Activated naive CD4-positive, alpha-beta T cell treated with anti-CD3 and anti-CD28 coated beads for 36 hours (primary cell): ENCODE measurements at places on chromosomes 13 and 19. TPM values are rescaled to one million over a fixed set of nuclear protein-coding genes. Genes with fewer than 3 reads are reported as not detected.

Gene CCDC169
- total RNA-seq = 0.50 TPM

Gene EHD2
- 0.27 TPM for total RNA-seq

Gene NCCRP1
- total RNA-seq = not detected

Gene POSTN
- not detected for total RNA-seq

Gene GAS6
- total RNA-seq = 1.7 TPM

Gene ZNF208
- total RNA-seq = 1.7 TPM

GRCh38 chr19:49549045-49549444, 21.2 kb downstream of the RCN3 start:
- no peak for DNase-seq

DNA sequence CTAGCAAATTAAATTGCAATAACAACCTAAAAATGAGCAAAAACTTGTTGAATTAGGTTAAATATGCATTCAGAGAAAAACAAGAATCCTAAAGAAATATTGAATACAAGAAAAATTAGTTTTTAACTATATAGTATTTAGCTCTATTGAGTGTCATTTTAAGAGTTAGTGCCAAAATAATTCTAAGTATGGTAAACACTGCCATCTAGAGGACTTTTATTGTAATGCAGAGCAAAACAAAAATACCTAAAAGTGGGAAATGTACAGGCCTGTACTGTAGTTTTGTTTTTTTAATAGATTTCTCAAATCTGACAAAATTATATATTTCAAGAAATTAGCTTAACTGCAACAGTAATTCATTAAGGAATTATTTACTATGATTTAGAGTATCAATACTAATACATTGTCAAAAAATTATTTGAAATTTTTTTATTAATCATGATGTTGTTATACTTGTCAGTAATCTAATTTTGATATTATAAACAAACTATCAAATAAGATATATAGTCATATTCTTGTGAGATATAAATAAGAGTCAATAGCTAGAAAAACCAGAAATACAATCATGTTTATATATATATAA, 8.2 kb upstream of the PCDH9 start:
- no peak for DNase-seq

DNA sequence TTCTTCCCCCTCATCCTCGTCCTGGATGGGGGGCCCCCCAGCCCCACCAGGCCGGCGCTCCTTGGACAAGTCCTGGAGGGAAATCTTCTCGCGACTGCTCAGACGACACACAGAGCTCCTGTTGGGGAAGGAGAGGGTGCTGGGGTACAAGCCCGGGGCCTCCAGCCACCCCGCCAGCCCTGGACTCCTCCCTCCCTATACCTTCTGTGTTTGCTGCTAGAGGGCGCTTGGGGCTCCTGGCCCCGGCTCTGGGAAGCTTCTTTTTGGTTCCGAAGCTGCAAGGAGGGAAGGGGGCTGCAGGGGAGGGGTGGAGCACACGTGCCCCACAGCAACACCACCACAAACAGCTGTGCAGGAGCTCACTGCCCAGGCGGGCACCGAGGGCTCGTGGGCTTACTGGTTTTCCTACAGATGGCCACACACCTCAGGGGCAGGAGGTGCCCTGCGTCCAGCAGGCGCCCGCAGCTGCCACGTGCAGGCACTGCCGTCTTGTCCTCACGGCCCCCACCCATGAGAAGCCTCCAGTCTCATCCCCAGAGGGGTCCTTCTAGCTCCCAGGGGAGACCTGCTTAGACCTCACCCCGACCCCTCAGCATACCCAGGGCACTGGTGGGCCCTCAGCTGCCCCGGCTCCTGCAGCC, 20.5 kb downstream of the EPS8L1 start:
- no peak for DNase-seq

DNA sequence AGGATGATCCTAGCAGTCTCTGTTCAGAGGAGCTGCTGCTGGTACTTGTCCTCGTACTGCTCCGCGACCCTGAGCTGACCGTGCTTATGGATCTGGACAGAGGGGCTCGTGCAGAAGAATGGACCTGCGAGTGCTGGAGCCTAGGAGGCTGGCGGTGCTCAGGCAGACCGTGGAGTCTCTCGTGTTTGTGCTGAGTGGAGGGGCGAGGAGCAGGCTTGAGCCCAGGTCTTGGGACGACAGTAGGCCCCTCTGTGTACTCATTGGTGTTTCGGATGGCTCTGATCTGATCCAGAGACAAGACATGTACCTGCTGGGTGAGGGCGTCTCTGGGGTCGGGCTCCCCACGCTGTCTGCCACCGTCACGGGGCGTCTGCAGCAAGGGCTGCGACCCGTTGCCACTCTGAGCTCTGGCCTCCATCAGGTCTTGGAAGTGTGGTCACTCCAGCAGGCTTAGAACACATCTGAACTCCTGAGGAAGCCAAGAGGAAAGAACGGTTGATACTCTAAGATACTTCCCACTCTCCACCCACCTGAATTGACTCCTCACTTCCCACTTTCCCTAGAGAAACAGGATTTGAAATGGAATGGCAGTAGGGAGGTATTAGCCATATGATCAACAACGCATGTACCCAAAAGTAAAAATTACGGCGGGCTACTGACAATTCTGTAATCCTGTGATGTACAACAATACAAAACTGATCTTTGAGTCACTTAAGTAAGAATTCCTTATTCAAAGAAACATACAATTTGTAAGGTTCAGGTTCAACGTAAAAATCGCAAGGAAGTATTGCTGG, 3.4 kb downstream of the SPRY2 start:
- DNase-seq = no peak

GRCh38 chr19:1282588-1283206, 3.0 kb upstream of the EFNA2 start:
- DNase-seq = no peak

DNA sequence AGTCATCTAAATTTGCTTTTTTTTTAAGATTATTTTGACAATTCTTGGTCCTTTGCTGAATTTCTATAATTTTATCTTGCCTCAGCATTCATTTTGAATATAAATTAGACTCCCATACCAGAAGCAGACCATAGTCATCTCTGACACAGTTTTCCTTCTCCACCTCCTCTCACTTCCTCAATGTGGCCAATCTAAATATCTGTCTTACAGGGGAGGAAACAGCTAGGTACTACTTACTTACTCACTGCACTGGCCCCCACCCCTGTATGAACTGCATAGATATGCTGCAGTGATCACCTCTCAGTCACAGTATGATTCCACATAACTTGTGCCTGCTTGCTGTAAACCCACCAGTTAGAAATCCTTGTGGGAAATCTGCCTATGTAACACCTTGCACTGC, 665.6 kb downstream of the FGF9 start:
- DNase-seq = no peak

DNA sequence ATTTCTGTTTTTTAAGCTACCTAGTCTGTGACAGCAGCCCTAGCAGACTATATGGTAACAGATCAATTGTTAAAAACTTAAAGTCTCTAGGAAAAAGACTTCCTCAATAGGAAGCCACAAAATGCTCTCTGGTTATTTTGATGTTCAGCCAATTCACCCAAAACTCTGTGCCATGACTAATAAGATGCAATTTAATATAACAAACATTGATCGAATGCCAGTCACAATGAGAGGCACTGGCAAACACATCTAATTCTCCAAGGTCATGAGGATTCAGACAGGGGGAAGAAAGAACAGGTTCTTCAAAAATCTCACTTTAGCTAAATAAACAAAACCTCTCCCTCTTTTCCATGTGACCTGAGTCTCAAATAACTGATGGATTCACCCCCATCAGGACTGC, 107.5 kb downstream of the SUCLA2 start:
- no peak for DNase-seq

- DNase-seq = no peak
Measured at GRCh38 chr19:8250596-8250995, 41.4 kb downstream of the CERS4 start.

- peak; percentile 61 for DNase-seq
Measured at GRCh38 chr19:8517551-8518442, 3.8 kb upstream of the ZNF414 start.

DNA sequence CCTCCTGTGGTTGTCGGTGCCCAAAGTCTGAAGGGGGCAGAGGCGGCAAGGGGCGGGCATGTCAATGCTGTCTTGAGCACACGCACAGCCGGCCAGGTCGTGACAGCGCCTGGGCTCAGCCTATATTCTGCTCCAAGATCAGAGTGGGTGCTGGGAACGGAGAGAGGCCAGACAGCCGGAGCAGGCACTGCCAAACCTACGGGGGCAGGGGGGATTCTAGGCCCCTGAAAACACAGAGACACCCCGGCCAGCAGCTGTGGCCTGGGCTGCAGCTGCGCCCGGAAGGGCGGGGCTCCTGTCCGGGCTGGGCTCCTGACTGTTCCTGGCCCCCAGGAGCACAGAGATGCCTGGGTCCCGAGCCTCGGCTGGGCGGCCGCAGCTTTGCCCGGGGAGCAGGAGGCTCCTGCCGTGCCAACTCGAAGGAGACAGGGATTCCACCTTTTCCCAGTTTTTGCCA, 2662.9 kb upstream of the PCDH20 start:
- no peak for DNase-seq

- peak; percentile 100 for DNase-seq
Measured at GRCh38 chr19:38849860-38850435, at the start of gene HNRNPL. TSS of gene HNRNPL (minus strand) at chr19:38849986. CDS start at chr19:38849966, 20 bp downstream.

GRCh38 chr19:4448147-4448985, 9.2 kb downstream of the UBXN6 start:
- no peak for DNase-seq

- no peak for DNase-seq
Measured at GRCh38 chr19:12155324-12155860, 1.1 kb downstream of the ZNF625 start.

GRCh38 chr13:99327126-99327525, 19.9 kb upstream of the GPR183 start:
- no peak for DNase-seq

DNA sequence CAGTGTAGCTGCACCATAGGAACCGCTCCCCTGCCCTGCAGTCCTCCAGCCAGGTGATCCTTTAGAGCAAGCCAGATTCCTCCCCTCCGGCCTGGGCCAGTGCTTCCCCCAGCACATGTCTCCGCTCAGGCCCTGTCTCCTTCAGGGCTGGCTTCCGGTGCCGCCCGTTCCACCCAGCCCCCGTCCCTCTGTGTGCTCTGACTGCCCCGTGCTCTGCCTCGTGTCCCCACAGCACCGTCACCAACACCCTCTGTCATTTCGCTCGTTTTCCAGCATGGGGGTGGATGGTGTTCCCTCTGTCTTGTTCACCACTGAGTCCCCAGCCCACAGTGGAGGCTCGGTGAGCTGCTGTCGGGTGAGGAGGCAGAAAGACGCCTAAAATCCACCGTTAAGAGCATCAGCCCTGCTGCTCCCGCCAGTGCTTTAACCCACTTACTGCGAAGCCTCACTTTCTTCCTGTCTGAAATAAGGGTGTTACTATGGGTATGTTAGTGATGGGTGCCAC, 54.5 kb downstream of the TSSK6 start:
- peak; percentile 78 for DNase-seq

DNA sequence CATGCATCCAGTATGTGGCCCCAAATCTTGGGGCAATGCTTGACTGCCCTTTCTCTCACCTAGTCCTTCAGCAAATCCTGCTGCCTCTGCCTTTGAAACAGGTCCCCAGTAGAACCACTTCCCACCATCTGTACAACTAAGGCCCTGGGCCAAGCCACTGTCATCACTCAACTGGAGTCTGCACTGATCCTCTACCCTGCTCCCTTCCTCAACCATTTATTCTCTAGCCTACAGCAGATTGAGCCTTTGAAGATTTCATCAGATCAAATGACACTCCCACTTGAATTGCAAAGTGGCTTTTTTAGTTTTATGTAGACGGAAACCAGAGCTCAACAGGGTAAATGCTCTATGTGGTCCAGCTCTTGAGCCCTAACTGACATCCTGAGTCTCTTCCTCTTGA, 43.5 kb downstream of the ATP8A2 start:
- no peak for DNase-seq

DNA sequence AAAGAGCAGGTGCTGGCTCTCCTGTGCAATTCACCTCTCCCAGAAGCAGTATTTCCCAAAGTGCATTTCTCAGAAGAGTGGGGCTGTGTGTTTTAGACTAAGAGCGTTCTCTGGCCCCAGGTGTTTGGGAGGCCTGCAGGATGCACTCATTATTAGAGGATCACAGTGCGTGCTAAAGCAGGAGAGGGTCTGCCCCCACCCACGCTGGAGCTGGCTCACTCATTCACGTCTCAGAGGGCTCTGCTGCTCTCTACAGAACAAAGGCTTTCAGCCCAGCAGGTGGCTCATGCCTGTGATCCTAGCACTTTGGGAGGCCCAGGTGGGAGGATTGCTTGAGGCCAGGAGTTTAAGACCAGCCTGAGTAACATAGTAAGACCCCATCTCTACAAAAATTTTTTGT, 756.7 kb downstream of the UQCRFS1 start:
- DNase-seq = no peak

- DNase-seq = no peak
Measured at GRCh38 chr19:869245-870177, 10.0 kb downstream of the CFD start.

- no peak for DNase-seq
Measured at GRCh38 chr19:40567750-40568494, 8.8 kb upstream of the SHKBP1 start.

DNA sequence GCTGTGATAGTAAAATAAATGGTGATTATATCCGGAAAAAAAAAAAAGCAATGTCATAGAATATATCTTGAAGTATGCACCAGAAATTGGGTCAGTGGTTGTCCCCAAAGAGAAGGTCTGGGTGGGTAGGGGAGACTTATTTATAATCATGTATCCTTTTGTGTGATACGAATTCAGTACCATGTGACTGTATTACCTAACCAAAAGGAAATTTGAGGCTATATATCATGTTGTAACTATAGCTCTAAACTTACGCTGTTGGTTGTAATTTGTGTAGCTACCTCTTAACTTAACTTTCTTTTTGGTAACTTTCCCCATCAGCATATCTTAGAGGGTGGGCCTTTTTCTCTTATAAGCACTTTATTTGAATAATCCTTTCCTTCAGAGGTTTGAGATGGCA, 25.2 kb upstream of the KCTD4 start:
- no peak for DNase-seq

GRCh38 chr13:47934371-47934770, 66.7 kb downstream of the SUCLA2 start:
- DNase-seq = no peak

DNA sequence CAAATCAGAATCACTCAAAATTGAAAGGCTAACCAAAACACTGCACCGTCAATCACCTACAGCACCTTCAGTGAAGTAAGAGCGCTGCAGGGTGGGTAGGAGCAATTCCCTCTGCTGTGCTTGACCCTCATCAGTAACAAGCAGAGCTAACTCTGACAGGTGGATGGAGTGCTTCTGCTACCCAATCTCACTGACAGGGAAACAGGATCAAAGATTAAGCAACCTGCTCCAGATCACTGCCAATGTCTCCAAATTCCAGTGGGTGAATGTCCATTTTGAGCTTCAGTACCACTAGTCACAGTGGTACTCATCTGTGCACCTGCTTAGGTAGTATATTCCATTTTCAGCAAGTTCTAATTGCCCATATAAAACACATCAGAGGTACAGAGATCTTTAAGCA, 25.2 kb downstream of the BRD4 start:
- DNase-seq = no peak

DNA sequence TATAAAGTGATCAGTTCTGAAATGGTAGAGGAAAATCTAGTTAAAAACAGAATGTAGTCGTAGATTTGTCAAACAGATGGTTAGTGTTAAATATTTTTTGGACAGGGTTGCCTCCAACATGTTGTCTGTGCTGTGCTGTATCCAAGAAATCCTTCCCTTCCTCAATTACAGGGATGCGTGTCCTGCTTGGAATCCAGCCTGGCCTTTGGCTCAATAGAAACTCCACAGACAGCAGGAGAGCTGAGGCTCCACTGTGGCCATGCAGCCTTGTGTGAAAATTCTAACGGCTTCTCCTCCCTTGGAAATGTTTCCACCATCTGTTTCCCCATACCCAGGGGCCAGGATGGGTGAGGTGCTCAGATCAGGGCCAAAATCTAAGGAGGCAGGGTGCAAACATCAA, 67.7 kb upstream of the USP29 start:
- DNase-seq = no peak
